T-helper 1 cell (primary cell): ENCODE measurements at places on chromosomes 7 and 10.

DNA sequence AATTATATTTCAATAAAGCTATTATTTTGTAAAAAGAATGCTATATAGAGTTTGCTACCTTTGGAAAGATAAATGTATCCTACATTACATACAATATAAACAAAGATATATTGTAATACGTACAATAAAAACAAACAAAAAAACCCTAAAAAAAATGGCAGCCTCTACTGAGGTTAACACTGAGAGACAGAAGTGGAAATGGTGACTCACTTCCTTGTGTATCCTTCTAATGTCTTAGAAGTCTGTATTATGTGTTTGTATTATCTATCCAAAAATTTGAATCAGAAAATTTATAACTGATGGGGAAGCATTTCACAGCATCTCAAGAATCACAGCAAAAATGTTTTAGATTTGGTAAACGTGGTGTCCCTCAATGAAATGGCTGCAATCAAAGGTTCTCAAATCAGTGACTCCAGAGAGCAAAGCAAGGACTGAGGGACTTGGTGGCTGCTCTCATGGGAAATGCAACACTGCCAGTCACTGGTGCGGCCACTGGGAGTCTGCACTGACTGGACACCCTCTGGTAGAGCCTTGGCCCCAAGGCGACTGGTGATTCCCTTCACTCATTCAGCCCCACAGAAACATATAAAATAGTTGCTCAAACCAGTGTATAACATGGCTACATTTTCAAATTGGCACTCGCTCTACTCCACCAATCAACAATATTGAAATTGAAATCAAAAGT is 53.8 kb downstream of the PANK1 start:
- DNase-seq = no peak

GRCh38 chr7:100397315-100398081 is 24.2 kb downstream of the PILRA start:
- DNase-seq = no peak

- no peak for DNase-seq
These were observed 11.9 kb downstream of the MEOX2 start for GRCh38 chr7:15674586-15674985.

DNA sequence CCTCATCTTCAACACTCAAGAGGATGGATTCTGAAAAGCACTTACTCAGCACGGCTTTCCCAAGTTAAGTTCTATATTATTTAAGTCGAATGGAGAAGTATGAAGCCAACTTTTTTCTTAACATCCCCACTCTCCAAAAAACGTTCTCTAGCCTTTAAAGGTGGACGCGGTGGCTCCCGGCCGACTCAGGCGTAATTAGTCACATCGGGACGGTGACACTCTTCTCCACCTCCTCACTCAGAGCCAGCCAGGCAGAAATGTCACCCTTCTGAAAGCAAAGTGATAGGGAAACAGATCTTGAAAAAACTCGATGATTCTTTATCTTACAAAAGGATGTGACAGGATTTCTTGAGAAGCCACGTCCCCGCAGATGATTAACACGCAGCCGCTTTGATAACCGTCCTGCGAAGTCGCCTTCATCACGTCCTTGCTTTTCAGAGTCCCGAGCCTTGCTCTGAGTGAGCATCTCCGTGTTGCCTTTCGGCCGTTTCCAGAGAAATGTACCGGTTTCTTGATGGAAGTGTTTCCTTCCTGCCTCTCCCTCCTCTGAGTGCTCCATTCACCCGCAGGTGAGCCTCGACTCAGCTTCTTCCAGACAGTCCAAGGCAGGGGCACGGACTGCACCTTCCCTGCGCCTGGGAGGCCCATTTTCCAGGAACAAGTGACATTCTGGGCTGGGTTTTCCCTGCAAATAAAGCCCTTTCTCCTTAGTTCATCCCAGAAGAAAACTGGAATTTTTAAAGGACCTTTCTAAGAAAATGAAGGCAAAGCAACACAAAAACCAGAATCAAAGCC is 314.8 kb downstream of the DNAJB6 start:
- DNase-seq = no peak

- no peak for DNase-seq
These were observed 69.3 kb upstream of the PRR15 start for GRCh38 chr7:29494350-29494749.

DNA sequence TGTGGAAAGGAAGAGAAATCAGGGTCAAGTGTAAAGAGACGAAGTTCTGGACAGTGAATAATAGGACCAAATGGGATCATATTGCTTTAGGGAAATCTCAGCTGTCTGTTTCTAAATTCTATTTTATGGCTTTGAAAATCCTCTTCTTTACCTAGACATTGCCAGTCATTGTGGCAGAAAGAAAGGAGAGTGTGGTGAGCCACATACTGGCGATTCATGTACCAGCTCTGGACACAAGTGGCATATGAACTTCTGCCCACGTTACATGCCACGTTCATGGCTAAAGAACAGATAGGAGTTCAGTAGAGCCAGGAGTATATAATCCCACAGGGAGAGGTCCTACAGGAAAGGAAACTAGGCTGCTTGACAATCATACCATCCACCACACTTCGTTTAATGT is 28.0 kb downstream of the STARD3NL start:
- no peak for DNase-seq

DNA sequence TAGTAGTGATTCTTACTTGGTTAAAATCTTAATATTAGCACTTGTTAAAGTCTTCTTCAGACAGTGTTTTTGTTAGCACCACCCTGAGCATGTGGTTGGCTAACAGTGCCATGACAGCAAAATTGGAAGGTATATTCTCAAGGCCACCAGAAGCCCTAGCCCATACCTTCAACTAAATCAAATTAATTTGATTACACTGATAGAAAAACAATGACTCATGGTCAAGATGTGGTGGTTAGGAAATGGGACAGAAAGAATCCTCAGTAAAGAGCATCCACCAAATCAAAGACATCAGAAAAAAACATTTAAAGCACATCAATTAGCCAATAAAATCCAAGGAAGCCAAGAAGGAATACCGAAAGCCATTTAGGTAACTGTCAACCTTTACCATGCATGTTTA is 75.5 kb downstream of the PIP4K2A start:
- no peak for DNase-seq

DNA sequence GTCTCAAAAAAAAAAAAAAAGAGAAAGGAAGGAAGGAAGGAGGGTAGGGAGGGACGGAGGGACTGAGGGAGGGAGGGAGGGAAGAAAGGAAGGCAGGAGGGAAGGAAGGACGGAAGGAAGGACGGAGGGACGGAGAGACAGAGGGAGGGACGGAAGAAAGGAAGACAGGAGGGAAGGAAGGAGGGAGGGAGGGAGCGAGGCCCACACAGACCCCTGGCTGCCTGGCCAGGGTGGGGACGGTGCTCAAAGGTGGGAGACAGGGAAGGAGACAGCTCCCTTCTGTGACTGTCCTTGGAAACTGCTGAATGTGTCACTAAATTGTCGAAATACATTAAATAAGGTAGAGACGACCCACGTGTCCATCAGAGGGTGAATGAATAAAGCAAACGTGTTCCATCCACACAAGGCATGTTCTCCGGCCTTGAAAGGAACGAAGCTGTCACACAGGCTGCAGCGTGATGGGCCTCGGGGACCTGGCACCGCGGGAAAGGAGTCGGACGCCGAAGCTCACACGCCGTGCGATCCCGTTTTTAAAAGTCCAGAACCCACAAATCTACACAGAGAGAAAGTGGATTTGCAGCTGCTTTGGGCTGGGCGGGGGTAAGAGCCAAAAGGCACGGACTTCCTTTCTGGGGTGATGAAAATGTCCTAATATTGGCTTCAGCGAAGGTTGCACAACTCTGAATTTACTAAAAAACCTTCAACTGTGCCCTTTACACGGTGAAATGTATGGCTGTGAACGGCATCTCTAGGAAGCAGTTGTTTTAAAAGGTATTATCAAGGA is 23.3 kb downstream of the ADAP1 start:
- DNase-seq = no peak
